ENCODE measurements at places on chromosomes 6 and 20.
A peak's percentile ranks its signal among the peaks of the same experiment; 100 is the strongest.

GRCh38 chr6:84066536-84066935 lies 33.0 kb downstream of the MRAP2 start:
- DNase-seq, result no peak

- no peak for DNase-seq
Observed at GRCh38 chr20:29873946-29874345, 1383.5 kb upstream of the DEFB115 start.

DNA sequence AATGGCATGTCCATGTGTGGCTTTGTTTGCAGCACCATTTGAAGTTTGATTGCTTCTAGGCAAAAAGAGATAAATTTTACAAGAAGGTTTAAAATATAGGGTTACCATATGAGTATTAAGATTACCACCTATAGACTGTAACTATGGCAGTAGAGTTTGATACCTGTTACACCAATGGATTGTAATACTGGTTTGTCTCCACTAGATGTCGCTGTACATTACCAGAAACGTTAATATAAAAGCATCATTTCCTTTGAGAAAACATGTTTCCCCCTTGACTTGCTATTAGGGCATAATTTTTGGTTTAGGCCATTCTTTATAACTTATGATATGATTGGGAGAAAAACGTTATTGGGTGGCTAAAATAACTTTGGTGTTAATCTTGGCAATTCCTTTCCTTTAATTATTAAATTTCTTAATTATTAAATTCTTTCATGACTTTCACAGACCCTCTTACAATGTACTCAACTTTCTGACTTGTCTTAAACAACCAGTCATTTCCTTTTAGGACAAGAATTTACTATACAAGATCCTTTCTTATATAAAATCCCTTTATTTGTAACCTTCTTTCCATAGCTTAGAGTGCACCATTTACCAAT lies 42.8 kb downstream of the HLA-DPB1 start:
- no peak for DNase-seq

DNA sequence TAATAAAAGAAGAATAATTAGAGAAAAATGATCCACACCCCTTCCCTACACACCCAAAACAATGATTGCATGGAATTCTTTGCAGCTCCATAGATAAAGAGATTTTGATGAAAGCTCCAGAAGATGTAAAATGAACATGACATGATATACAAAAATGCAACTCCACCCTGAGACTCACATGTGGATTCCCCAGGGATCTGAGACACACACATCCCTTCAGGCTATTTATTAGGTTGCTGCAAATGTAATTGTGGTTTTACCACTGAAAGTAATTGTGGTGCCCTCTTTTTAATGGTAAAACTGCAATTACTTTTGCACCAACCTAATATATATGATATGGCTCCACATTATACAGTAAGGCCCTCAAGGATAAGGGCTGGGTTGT lies 40.4 kb upstream of the TBC1D7 start:
- DNase-seq, result no peak

DNA sequence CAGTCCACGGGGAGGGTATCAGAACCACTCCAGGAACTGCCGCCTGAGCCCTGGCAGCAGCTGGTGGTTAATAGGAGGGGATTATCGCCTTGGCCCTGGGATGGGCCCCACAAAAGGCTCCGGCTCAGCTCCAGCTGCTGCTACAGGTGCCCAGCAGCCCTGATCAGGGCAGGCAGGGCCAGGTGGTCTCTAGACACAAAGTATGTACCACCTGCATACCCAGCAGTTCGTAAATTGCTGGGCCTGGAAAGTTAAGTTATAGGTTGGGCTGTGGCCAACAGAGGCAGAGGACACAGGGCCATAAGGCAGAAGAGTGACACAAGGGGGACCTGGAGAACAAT lies 35.1 kb downstream of the RRBP1 start:
- no peak for DNase-seq

- no peak for DNase-seq
Observed at GRCh38 chr6:15044146-15044882, 201.6 kb upstream of the JARID2 start.

- DNase-seq, result peak; percentile 86
Observed at GRCh38 chr6:89432875-89433251, at the start of gene ANKRD6. TSS of gene ANKRD6 (plus strand) at chr6:89433152. CDS start at chr6:89566977, 133,825 bp downstream.

DNA sequence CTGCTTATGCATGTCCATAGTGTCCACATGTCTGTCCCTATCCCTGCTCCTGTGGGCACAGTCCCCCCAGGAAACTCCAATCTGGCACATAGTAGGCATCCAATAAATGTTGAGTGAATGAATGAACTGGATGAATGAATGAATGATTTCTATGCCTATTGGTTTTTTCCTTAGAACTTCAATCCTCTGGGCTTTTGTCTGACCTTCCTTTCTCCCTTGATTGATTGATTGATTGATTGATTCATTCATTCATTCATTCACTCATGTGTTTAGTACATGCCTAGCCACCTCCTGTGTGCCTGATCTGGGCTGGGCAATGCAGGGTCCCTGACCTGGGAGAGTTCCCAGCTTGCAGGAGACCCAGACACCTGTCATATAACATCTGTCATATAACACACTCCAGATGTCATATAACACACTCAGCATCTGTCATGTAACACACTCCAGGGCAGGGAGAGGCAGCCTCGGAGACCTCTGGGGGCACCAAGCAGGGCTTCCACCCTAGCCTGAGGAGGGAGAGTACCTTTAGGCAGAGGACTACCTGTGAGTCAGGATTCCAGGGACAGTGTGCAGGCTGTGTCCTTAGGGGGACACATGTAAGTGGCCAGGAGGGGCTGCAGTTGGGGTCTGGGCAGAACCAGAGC lies 17.9 kb downstream of the VSTM2L start:
- DNase-seq, result no peak

DNA sequence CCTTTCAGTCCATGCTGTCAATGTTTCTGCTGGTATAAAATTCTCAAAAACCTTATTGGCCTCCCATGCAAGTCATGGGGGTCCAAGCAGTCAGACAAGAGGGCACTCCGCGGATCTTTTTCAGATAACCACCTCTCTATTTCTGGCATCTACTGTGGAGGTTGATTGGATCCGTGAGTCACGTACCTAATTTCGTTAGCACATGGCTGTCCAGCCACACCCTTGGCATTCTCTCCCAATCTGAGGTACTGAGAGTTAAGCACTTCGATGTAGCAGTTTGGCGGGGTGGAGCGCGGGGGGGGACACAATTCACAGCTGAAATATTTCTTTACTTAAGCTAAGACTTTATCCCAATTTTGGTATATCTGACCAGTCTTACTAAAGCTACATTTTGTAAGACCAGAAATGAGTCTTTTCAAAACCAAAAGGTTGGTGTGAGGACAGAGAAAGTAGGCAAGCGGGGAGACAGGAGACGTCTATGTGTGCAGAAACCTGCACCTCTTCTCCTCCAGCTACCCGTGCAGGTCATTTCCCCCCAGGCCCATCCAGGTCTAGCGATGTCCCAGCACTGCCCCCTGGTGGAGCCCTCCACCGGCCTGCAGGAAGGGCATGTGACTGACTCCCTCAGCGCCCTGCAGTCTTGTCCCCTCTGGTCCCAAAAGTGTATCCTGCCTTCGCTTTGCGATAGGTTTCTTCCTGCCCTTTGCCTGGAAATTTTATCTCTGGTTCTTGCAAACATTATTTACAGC lies 113.1 kb downstream of the ADAT2 start:
- peak; percentile 65 for DNase-seq

- no peak for DNase-seq
Observed at GRCh38 chr6:47773005-47773404, 8.8 kb upstream of the OPN5 start.

DNA sequence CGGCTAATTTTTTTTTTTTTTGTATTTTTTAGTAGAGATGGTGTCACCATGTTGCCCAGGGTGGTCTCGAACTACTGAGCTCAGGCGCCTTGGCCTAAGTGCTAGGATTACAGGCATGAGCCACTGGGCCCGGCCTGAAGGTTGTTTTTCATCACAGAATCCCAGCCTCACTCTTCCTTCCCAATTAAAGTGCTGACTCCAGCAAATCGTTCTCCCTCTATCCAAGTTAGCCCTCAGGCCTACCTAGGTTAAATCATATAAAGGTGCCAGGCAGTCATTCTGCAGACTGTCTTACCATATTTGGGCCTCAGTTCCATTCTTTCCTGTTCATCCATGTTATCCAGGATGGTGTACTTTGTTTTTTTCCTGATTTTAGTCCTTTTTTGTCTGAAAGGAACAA lies 56.4 kb downstream of the ALDH5A1 start:
- DNase-seq, result no peak

DNA sequence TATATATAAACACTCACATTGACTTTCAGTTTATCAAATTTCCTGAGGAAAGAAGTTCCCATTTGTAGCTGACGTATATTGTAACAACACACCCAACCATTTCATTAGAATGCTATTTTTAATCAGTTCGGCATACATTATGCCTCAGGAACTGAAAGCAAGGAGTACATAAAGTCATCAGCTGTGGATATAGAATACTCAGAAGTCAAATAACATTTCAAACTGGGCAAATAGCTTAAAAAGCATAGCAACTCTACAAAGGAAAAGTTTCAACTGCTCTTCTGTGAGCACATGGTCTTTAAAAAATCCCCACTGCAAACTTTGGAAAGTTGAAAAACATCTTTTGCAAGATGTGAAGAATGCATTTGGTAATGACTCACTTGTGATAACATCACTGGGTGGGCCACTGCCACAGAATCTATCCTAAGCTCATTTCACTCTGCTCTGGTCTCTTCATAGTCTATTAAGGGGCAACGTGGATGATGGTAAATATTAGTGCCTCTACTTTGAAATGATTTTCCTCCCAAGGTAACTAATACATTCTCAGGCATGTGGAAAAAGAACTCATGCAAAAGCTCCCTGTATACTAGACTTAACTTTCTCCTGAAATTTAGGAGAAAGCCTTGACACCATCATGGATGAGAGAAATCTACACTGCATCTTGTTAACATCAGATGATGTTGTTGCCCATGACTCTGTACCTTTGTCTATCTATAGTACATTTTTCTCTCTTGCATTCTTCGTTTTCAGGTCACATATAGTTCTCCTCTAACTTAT lies 49.2 kb downstream of the FYN start:
- DNase-seq, result no peak

GRCh38 chr6:137970368-137970767 lies 103.3 kb downstream of the TNFAIP3 start:
- no peak for DNase-seq

DNA sequence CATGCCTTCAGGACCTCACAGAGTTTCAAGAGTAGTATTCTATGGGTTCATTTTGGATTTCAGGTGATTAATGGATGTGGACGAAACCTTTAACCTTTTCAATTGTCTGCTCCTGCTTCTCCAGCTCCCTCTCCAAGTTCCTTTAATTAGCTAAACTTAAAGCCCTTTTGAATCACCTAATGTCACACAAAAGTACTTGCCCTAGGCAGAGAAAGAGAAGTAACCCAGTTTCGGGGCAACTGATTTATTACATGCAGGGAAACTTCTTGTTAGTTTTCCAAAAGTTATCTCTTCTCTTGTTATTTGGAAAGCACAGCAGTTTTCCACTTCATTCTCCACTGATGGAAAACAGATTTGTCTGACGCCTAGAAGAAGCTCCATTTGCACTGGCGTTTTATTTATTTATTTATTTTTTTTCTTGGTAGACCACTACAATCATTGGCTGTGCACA lies 407.7 kb upstream of the JARID2 start:
- DNase-seq, result no peak

DNA sequence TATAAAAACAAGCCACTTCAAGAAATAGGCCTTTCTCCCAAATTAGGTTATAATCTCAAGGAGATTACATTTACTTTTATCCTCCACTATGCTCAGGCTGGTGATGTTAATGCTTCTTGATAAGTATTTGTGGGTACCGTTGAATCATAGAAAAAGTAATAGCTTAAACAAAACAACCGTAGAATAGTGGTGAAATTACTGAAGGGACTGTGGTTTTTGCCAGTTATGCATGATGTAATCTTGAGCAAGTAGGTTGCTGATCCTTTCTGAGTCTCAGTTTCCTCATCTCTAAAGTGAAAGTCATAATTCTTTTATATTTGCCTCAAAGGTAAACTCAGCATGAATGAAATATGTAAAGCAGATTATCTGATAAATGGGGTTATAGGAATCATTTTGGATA lies 187.3 kb upstream of the JAG1 start:
- DNase-seq, result no peak

All from stimulated activated CD4-positive, alpha-beta T cell treated with anti-CD3 and anti-CD28 coated beads, Interleukin-4, amount 100 ng/mL, for 1 hour (primary cell).